Activated T-cell treated with anti-CD3 and anti-CD28 coated beads, Interleukin-2, amount 50 U/mL, for 72 hours (primary cell): ENCODE measurements at places on chromosomes 5 and 9. TPM values are rescaled to one million over a fixed set of nuclear protein-coding genes. Genes with fewer than 3 reads are reported as not detected.
A peak's percentile ranks its signal among the peaks of the same experiment; 100 is the strongest.

GRCh38 chr5:177195307-177195952, 61.9 kb downstream of the NSD1 start:
- H3K4me1 ChIP-seq, result no peaks in the 10 kb centered on the region
- H3K4me3 ChIP-seq, result no peak overlapping the region
- no peak overlapping the region for H3K27ac ChIP-seq
- no peak for DNase-seq

DNA sequence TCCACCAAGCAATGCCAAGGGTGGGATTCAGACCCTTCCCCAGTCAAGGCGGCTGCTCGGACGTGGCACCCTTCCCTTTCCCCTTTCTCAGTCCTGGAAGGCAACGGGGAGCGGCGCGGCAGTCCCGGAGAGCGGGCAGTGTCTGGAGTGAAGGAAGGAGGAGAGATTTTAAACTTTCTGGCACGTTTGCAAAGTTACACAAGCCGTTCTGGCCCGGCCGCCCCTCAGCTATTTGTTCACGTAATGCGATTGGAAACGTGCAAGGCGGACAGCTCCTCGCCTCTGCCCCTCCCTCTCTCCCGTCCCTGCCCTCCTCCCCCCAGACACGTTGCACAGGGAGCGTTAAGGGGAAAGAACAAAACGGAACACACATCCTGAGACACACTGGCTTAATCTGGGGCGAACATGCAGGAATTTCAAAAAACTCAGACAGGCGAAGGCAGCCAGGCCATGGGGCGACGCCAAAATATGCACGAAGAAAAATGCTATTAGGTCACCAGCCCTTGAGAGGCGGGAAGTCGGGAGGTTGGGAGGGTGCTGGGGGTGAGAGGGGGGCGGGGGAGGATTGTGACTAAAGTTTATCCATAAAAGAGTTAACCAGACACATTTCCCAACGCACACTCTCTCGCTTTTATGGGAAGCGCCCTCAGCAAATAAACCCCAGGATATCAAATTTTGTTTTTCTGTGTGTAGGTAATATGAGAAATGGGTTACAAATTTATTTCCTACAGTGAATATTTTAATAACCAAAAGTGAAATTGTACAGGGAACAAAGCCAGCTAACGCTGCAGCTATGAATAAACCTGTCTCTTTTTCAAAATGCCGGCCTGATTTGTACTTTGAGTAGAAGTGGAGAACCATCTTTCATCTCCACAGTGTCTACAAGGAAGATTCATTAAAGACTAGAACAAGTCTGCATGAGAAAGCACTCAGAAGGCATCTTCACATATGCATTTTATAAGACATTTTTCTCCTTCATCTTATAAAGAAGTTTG, at the start of gene LOX:
TSS of gene LOX (minus strand) at position 144 of the 995 bp plus-strand sequence. CDS start 274 bp downstream, outside the sequence.
- H3K27ac ChIP-seq, result no peak within 1 kb of the TSS
- DNase-seq, result no peak
- peak within 1 kb of the TSS; percentile 93 for H3K4me3 ChIP-seq
- no peaks in the 10 kb centered on the region for H3K36me3 ChIP-seq
- H3K4me1 ChIP-seq, result peaks cover 13% of the 10 kb centered on the region
- peaks cover 61% of the 10 kb centered on the region for H3K27me3 ChIP-seq

DNA sequence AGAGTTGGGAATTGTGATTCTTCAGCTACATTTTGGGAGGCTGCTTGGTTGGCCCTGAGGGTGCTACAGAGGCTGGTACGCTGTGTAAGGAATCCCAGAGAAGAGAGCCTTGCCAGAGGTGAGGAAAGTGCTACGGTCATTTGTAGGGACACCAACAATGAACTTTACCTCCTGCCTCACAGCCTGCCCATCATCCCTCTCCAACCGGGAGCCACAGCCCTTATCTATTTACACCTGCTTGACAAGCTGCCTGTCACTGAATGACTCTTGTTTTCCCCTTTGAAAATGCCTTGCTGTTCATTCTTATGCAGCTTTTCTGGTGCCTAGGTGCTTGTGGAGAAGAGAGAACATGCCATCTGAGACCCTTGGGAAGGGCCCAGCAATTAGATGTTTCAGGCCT, 110.8 kb downstream of the PCSK1 start:
- H3K27ac ChIP-seq, result no peak overlapping the region
- H3K36me3 ChIP-seq, result no peaks in the 10 kb centered on the region
- DNase-seq, result no peak
- no peak overlapping the region for H3K4me3 ChIP-seq
- H3K4me1 ChIP-seq, result no peaks in the 10 kb centered on the region
- H3K27me3 ChIP-seq, result peaks cover 24% of the 10 kb centered on the region

DNA sequence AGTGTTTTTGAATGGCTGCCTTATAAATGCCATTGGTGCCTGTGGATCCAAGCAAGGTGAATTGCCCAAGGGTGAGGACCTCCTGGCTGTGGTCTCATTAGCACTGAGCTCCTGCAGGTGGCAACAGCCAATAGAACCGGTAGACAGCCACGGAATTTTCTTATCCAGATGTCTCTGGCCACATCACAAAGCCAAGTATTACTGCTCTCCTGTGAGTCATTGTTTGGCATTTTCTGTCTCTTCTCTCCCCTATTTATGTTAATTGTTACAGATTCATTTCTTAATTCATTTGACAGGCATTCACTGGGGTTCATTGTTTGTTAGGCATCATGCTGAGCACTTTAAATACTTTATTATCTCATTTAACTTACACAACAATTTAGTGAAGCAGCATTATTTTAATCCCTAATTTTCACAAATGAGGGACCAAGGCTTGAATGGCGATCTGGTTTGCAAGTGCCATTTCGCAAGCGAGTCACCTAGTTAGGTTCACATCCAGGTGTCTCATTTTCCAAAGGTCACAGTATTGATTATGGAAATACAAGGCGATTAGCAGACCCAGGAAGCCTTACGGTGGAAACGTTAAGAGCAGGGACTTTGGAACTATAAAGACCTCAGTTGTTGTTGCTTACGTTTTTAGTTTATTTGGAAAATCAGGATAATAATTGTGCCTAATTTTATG, 58.2 kb upstream of the DPYSL3 start:
- no peaks in the 10 kb centered on the region for H3K4me1 ChIP-seq
- no peaks in the 10 kb centered on the region for H3K36me3 ChIP-seq
- H3K27me3 ChIP-seq, result no peaks in the 10 kb centered on the region
- no peak overlapping the region for H3K27ac ChIP-seq
- H3K4me3 ChIP-seq, result no peak overlapping the region

DNA sequence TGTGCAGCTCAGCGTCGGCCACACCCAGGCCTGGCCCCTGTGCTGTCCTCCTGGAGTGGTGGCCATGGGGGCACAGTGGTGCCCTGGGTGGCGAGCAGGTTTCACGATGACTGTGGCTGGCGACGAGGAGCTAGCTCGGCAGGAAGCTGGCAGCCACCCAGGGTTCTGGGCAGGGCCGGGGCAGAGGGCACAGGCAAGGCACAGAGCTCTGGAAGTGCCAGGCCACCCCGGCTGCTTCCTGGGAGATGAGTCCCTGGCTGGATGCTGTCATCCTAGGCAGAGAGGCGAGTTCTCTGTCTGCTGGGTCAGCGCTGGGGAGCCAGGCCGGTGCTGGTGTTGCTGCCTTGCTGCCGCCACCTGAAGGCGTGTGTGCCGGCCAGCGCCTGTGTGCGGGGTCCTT, 51.7 kb downstream of the RXRA start:
- no peak for DNase-seq
- no peak overlapping the region for H3K27ac ChIP-seq
- no peaks in the 10 kb centered on the region for H3K36me3 ChIP-seq
- H3K4me1 ChIP-seq, result peaks cover 12% of the 10 kb centered on the region
- H3K4me3 ChIP-seq, result no peak overlapping the region

GRCh38 chr5:460273-460625, 17.3 kb downstream of the EXOC3 start:
- H3K4me3 ChIP-seq, result peak overlapping the region; percentile 72
- H3K27ac ChIP-seq, result peak overlapping the region; percentile 98
- no peaks in the 10 kb centered on the region for H3K27me3 ChIP-seq
- H3K36me3 ChIP-seq, result peaks cover 46% of the 10 kb centered on the region

The TAF11L5 gene
- not detected for total RNA-seq

The EMB gene
- 68.0 TPM for total RNA-seq

The ALDH1B1 gene
- 9.1 TPM for total RNA-seq

The PIP5KL1 gene
- total RNA-seq, result 6.4 TPM

The SPINK13 gene
- not detected for total RNA-seq

The PTGDS gene
- not detected for total RNA-seq
